Inflammatory macrophage (primary cell): ENCODE measurements at places on chromosomes 11 and 22.

- DNase-seq = no peak
Observed at GRCh38 chr11:75514596-75514995, 11.1 kb downstream of the GDPD5 start.

DNA sequence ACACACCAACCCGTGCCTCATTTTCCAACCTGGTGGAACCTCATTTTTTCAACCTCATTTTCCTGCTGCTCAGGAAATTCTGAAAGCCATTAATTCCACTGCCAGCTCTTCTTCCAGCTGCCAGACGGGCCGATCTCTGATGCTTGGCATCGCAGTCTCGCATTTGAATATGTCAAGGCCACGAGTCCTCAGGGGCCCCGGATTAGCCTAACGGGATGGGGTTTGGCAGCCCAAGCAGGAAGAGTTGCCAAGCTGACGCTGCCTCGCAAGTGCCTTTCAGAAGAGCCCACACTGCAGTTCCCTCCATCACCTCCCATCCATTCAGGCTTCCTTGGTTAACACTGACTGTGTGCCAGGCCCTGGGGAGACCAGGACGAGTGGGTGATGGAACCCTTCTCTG lies 8.7 kb downstream of the RASD2 start:
- DNase-seq = no peak

GRCh38 chr11:116348226-116348625 lies 424.6 kb downstream of the BUD13 start:
- peak; percentile 69 for DNase-seq

DNA sequence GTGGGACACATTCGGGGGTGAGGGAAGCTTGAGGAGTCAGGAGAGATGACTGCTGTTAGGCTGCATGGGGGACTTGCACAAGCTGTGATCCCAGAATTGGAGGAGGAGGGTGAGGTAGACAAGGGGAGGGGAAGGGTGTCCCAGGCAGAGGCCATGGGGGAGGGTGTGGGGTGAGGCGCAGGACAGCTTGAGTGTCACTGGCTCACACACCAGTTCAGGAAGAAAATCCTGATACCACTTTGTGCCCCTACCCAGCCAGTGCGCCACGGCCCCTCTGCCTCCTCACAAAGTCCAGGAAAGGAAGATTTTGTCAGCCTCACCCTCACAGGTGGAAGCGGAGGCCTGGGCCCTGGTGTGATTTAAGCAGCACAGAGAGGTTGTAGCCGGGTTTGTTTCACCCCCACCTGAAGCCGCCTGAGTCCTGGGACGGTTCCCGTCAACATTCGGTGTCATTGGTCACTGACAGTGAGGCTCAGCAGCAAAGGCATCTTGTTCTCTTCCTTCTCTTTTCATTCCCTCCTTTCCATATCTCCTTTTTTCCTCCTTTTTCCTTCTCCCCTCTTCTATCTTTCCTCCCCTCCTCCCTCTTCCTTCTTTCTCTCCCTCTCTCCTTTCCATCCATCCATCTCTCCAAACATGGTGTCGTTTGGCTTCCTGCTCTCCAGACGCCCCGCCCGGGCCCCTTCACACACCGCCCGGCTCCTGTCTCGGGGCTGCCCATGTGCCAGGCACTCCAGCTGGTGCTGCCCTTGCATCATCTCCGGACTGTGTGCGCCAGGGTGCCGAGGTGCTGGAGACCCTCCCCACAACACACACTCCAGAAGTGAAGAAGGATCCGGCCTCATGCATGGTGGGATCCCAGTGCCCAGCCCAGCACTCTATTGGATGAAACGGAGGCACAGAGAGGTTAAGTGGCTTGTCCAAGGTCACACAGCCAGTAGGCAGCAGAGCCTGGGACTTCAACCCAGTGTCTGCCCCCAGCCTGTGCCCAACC lies 89.3 kb downstream of the MPPED1 start:
- DNase-seq = no peak

GRCh38 chr11:64340671-64341335 lies 799 bp downstream of the CCDC88B start:
- DNase-seq = peak; percentile 52

GRCh38 chr11:8055836-8056526 lies 25.0 kb upstream of the TUB start:
- no peak for DNase-seq

- peak; percentile 81 for DNase-seq
Observed at GRCh38 chr22:19766511-19767426, 6.2 kb downstream of the TBX1 start.

DNA sequence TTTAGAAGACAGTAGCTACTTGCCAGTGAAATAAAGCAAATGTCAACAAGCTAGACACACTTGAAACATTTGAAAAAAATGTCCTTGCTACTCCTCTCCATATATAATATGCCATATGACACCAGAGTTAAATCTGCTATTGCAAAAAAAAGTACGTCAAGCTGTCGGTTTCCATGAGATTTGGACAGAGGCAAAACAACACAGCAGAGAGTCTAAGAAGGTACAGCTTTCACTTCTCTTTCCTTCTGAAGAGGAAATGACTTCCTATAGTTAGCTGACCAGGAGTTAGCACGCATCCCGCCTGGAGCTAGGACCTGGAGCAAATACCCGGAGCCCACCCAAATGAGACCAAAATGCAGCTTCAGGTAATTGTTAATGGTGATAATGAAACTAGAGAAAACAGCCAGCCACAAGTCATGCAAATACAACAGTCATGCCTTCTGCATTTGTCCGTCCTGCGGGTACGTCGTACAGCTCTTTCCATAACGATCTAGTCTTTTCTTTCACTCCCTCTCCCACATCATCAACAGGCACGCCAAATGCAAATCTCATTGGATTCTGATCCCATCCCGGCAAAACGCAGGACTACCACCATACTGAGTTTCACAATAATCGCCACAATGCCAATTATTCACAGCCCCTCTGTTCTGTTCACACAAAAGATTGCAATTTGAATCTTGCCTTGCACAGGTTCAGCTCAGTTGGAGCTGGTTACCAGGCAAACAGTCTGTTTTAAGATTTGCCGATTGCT lies 395.0 kb upstream of the CCDC90B start:
- no peak for DNase-seq

DNA sequence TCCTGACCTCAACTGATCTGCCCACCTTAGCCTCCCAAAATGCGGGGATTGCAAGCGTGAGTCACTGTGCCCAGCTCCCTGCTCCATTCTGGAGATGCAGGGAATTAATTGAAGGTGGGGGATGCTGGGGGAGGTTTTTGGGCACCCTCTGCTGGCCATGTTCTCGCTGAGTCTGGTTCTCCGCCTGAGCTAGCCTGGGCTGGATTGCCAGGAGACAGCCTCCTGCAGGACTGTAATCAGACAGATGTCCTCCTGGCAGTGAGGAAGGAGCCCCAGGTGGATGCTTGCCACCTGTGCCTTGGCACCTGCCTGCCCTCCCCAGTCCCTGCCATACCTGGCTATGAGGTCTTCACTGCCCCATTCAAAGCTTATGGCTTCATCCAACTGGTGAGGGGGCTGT lies 5.4 kb downstream of the MTFP1 start:
- DNase-seq = no peak

DNA sequence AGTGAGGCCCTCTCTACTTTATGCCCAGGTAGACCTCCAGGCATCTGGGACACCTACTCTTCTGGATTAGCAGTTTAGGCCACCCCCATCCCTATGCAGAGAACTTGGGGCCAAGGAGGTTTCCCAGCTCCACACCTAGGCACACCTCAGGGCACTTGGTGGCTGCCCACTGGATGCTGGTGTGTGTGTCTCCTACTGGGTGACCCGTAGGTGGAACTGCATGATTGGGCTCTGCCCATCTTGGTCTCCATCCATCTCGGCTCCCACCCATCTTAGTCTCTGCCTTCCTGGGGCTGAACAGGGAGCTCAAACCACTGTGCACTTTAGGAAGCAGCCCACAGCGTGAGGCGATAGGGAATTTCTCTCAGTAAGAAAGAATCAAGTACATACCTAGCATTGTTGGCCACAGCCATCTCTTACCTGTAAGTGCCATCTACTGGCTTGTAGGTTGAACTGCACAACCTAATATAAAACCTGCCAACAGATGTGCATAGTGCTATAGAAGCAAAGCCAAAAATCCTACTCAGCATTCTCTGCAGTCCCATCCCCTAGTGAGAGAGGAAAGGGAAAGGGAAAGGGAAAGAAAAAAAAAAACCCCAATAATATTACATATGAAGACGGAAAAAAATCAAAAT lies 61.6 kb upstream of the PTPN5 start:
- DNase-seq = no peak

DNA sequence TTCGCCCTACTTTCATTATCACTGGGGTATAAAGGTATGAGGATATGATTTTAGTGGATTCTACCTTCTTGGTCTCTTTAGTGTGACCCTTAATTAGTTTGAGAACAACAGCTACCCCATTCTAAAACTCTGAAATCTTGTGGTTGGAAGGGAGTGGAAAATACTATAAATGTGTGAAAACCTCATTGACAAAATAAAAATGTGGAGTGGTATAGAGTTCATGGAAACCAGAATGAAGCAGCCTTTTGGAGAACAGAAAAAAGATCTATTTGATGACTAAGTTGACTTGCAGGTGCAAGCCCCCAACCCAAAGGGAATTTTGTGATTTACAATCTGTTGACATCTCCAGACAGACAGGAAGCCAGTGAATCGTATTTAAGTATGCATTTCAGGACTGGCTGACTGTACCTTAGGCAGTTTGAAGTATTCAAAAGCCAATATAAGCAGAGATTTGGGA lies 75.8 kb downstream of the GAS2 start:
- DNase-seq = no peak
